GM23338 (cell line): ENCODE measurements at places on chromosomes 4 and X.

DNA sequence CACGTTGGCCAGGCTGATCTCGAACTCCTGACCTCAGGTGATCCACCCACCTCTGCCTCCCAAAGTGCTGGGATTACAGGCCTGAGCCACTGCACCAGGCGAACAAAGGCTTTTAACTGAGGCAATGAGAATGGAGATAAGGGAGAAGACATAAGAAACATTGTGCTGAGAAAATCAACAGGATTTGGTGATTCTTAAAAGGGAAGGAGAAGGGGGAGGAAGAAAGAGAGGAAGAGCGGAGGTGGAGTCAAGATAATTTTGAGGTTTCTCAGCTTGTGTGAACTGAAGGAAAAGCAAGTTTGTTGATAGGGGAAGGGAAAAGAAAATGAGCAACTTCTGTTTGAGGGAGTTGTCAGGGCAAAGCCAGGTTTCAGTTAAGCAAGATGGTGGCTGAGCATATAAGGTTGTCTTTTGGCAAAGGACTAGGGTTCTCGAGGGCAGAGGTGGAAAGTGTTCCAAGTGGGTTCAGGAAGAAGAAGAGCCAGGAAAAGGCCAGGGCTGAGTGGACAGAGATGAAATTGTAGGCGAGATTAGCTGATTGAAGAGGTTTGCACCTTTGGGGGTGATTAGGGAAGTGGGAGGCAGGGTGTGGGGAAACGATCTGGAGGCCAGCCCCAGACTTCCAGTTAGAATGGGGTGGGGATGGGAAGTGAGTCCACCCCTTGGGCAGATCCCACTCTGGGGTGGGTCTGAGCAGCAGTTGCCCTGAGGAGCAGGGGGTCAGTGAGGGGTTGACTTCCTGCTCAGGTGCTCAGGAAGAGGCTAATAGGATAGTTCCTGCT, 7.8 kb downstream of the DOCK11 start:
- H3K27me3 ChIP-seq, result peaks cover 5% of the 10 kb centered on the region
- DNase-seq, result no peak
- H3K27ac ChIP-seq, result no peak overlapping the region
- H3K36me3 ChIP-seq, result no peaks in the 10 kb centered on the region
- peaks cover 16% of the 10 kb centered on the region for H3K4me1 ChIP-seq

DNA sequence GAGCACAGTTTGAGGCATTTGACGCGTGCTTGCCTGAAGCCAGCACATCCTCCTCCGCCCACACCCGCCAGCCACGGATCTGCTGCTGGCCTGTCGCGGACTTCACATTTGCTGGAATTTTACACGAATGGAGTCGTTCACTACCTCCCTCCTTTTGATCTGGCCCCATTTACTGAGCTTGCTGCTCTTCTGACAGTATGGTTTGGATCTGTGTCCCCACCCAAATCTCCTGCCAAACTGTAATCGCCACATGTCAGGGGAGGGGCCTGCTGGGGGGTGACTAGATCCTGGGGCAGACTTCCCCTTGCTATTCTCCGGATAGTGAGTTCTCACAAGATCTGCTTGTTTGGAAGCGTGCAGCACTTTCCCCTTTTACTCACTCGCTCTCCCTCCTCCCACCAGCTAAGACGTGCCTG, 19.9 kb upstream of the CPLX1 start:
- H3K27me3 ChIP-seq, result no peaks in the 10 kb centered on the region
- no peak overlapping the region for H3K27ac ChIP-seq
- H3K4me1 ChIP-seq, result no peaks in the 10 kb centered on the region
- no peaks in the 10 kb centered on the region for H3K36me3 ChIP-seq
- no peak for DNase-seq

- peaks cover 21% of the 10 kb centered on the region for H3K4me1 ChIP-seq
- H3K36me3 ChIP-seq, result no peaks in the 10 kb centered on the region
- H3K4me3 ChIP-seq, result peak overlapping the region; percentile 77
- H3K27me3 ChIP-seq, result no peaks in the 10 kb centered on the region
These were observed 677 bp upstream of the CYP4V2 start for GRCh38 chr4:186190581-186191199.

GRCh38 chr4:64464581-64464980, 55.3 kb upstream of the TECRL start:
- H3K4me1 ChIP-seq, result no peaks in the 10 kb centered on the region
- no peak overlapping the region for H3K4me3 ChIP-seq
- no peaks in the 10 kb centered on the region for H3K27me3 ChIP-seq
- H3K27ac ChIP-seq, result no peak overlapping the region

DNA sequence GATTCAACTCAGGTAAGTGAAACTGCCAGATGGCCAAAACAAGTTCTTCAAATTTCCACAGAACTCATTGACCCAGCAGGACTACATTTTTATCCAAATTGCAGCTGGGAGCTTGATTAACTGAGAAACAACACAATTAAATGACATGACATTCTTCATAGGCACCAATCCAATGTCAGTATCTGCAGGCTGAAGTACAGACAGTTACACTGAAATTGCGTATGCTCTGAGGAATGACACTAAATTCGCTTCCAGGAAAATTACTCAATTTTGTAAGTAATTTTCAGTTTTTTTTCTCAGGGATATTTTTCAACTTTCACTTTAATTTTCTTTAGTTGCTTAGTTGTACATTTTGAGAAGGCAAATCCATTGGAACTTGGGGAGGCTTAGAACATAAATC, 4.5 kb downstream of the C1GALT1C1 start:
- H3K27ac ChIP-seq, result no peak overlapping the region
- H3K4me1 ChIP-seq, result no peaks in the 10 kb centered on the region
- DNase-seq, result no peak
- H3K27me3 ChIP-seq, result no peaks in the 10 kb centered on the region
- no peaks in the 10 kb centered on the region for H3K36me3 ChIP-seq

DNA sequence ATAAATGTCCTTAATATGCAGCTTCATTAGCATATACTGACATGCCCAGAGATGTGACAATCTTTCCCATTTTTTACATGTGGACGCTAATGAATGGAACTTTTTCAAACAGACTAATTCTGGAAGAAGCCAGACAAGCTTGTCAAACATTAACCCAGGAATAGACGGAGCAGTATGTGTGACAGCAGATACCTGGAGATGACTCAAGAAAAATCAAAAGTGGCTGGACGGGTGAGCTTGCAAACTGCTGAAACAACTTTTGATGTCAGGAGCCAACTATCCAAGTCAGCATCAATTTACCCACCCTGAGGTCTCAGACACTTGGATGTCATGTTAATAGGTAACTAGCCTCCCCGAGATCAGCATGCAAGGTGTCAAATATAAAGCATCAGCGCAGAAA, 183.0 kb downstream of the PACRGL start:
- peaks cover 18% of the 10 kb centered on the region for H3K4me1 ChIP-seq
- no peaks in the 10 kb centered on the region for H3K27me3 ChIP-seq
- no peak overlapping the region for H3K27ac ChIP-seq
- H3K4me3 ChIP-seq, result no peak overlapping the region
- no peaks in the 10 kb centered on the region for H3K36me3 ChIP-seq

- H3K27me3 ChIP-seq, result no peaks in the 10 kb centered on the region
- H3K4me3 ChIP-seq, result no peak overlapping the region
- DNase-seq, result no peak
- no peak overlapping the region for H3K27ac ChIP-seq
- H3K4me1 ChIP-seq, result no peaks in the 10 kb centered on the region
These were observed 314.5 kb upstream of the HS3ST1 start for GRCh38 chr4:11743236-11743635.

DNA sequence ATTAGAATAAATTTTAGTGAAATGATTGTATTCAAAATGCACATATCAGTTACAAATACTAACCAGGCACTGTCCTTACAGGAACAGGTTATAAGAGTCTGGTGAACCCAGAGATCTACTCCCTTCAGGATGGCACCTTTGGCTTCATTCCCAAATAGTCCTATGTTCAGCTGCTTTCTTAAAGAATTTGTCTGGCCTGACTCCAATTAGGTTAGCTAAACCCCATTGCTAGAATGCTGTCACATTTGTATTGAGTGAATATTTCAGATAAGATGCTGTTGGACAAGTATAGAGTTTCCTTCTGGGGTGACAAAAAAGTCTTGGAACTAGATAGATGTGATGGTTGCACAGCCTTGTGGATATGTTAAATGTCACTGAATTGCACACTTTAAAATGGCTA, 69.4 kb downstream of the EFHC2 start:
- no peaks in the 10 kb centered on the region for H3K36me3 ChIP-seq
- no peak overlapping the region for H3K4me3 ChIP-seq
- no peaks in the 10 kb centered on the region for H3K4me1 ChIP-seq
- H3K27ac ChIP-seq, result no peak overlapping the region
- no peak for DNase-seq

GRCh38 chrX:255923-256331, 25.3 kb upstream of the PLCXD1 start:
- DNase-seq, result no peak
- H3K4me1 ChIP-seq, result no peaks in the 10 kb centered on the region
- no peaks in the 10 kb centered on the region for H3K27me3 ChIP-seq
- no peaks in the 10 kb centered on the region for H3K36me3 ChIP-seq
- H3K4me3 ChIP-seq, result no peak overlapping the region

GRCh38 chr4:141771889-141772830, 135.8 kb downstream of the IL15 start:
- H3K4me1 ChIP-seq, result peaks cover 21% of the 10 kb centered on the region
- H3K27me3 ChIP-seq, result no peaks in the 10 kb centered on the region
- H3K4me3 ChIP-seq, result no peak overlapping the region
- peak; percentile 11 for DNase-seq
- H3K27ac ChIP-seq, result no peak overlapping the region

GRCh38 chr4:579543-580175, 3.6 kb upstream of the TMEM271 start:
- H3K4me3 ChIP-seq, result no peak overlapping the region
- no peak overlapping the region for H3K27ac ChIP-seq
- peaks cover 71% of the 10 kb centered on the region for H3K27me3 ChIP-seq
- peak; percentile 52 for DNase-seq
- no peaks in the 10 kb centered on the region for H3K36me3 ChIP-seq

GRCh38 chr4:81472281-81473182, 825 bp upstream of the RASGEF1B start:
- H3K4me3 ChIP-seq, result peak overlapping the region; percentile 79
- H3K4me1 ChIP-seq, result peaks cover 25% of the 10 kb centered on the region
- no peaks in the 10 kb centered on the region for H3K36me3 ChIP-seq
- H3K27ac ChIP-seq, result no peak overlapping the region
- DNase-seq, result peak; percentile 60
- H3K27me3 ChIP-seq, result peaks cover 24% of the 10 kb centered on the region

DNA sequence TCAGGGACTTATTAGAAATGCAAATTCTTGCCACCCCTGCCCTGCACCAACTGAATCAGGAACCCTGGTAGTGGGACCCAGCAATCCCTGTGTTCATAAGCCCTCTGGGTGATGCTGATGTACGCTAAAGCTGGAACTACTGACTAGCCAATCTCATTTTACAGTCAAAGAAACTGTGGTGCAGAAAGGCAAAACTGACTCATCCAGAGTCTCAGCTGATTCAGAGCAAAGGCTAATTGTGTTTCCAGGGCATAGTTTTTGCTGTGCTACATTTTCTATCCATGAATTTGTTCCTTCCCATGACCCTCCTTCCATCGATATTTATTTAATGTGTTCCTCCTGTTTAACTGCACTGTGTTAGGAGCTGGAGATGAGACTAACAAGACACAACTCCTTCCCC, 207.5 kb downstream of the REPS2 start:
- H3K27me3 ChIP-seq, result no peaks in the 10 kb centered on the region
- no peak for DNase-seq
- H3K4me1 ChIP-seq, result no peaks in the 10 kb centered on the region

DNA sequence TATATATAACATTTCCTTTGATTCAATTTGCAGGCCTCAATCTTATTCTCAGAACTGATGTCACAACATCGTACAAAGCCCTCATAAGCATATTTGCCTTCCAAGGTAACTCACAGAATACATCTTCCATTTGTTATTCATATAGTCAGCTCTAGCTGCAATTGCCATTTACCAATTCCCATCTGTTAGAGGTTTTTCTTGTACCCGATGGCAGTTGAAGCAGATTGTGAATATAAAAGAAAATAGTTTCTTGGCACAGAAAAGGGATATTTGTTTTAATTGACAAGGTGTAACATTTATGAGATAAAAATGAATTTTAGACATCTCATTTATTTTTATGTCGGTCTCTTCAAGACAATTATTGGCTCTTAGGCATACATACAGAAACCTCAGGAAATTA, 311.3 kb downstream of the TRIML1 start:
- H3K27me3 ChIP-seq, result no peaks in the 10 kb centered on the region
- H3K27ac ChIP-seq, result no peak overlapping the region
- no peak overlapping the region for H3K4me3 ChIP-seq
- no peaks in the 10 kb centered on the region for H3K36me3 ChIP-seq

DNA sequence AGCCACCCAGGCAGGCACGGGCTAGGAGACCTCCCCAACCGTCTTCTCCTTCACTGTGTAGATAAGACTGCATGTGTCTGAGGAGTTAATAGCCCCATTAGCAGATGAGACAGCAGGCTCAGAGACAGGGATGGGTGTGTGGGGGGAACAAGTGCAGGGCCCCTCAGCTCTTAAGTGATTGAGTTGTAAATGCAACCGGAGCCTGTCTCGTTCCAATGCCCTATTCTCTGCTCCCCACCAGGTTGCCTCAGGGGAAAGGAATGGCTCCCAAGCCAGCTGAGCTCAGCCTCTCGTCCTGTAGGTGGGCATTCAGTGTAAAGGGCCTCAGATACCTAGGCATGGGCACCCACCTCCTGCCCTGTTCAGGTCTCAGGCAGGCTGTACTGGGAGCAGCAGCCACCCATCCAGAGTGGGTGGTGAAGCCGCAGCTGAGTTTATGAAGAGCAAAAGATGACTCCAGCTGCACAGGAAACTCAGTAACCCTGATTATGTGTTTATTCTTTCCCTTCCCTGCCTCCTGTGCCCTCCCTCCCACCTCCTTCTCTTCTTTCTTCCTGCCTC, 87.3 kb downstream of the PJA1 start:
- no peak overlapping the region for H3K4me3 ChIP-seq
- no peaks in the 10 kb centered on the region for H3K36me3 ChIP-seq
- DNase-seq, result no peak
- H3K27ac ChIP-seq, result no peak overlapping the region

DNA sequence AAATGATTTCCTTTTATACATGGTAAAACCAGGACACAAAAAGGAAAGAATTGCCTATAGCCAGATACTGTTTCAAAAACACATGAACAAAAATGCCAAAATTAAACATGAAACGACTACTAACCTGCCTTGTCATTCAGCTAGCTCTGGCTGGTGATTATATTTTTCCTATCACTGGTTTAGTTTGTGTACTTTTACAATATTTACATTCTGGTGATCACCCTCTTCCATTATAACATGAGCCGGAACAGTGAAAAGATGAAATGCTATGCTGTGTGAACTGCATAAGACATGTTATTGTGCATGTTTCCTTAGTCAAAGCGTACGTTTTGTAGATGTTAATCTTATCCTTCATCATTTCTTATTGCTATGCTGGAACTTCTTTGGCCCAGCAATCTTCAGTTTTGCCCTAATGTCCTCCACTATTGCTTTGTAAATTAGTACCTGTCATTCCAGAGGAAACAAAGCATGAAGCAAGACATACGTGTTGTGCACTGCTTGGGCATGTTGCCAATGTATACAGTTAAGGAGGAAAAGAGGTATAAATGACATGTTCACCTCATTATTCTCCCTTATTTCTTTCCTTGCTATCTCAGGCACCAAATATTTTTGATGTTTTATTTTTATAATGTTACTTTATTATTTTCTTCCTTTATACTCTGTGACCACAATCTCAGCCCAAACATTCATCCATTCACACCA, 386.3 kb downstream of the ARHGAP24 start:
- no peak overlapping the region for H3K4me3 ChIP-seq
- no peaks in the 10 kb centered on the region for H3K27me3 ChIP-seq
- DNase-seq, result no peak

- H3K4me1 ChIP-seq, result no peaks in the 10 kb centered on the region
- H3K27ac ChIP-seq, result no peak overlapping the region
- H3K4me3 ChIP-seq, result no peak overlapping the region
These were observed 60.9 kb upstream of the PAGE1 start for GRCh38 chrX:49756692-49757091.
